ENCODE measurements at places on chromosomes 7 and 10. TPM values are rescaled to one million over a fixed set of nuclear protein-coding genes. Genes with fewer than 3 reads are reported as not detected.

GRCh38 chr7:150800581-150801241 lies at the start of gene TMEM176A:
Gene TMEM176A (plus strand): TSS chr7:150800769. CDS start chr7:150801551, 782 bp downstream.
- H3K4me3 ChIP-seq: no peak within 1 kb of the TSS
- H3K4me1 ChIP-seq: no peaks in the 10 kb centered on the region
- H3K36me3 ChIP-seq: no peaks in the 10 kb centered on the region
- H3K27me3 ChIP-seq: peaks cover 14% of the 10 kb centered on the region
- DNase-seq: no peak

- no peak for DNase-seq
- H3K4me1 ChIP-seq: no peaks in the 10 kb centered on the region
- H3K27ac ChIP-seq: no peak overlapping the region
- H3K36me3 ChIP-seq: no peaks in the 10 kb centered on the region
- H3K27me3 ChIP-seq: no peaks in the 10 kb centered on the region
These were observed 181.2 kb upstream of the ANK3 start for GRCh38 chr10:60570896-60571295.

- H3K4me1 ChIP-seq: no peaks in the 10 kb centered on the region
- no peak for DNase-seq
- no peaks in the 10 kb centered on the region for H3K27me3 ChIP-seq
- H3K27ac ChIP-seq: no peak overlapping the region
- H3K36me3 ChIP-seq: no peaks in the 10 kb centered on the region
These were observed 22.7 kb downstream of the CISD1 start for GRCh38 chr10:58291538-58292174.

AGFG2 gene
- total RNA-seq: 75.1 TPM

PRSS37 gene
- not detected for total RNA-seq
